ENCODE measurements at places on chromosomes 2 and 18.

- DNase-seq: no peak
Measured at GRCh38 chr2:26298638-26299393, 47.1 kb upstream of the SELENOI start.

- no peak for DNase-seq
Measured at GRCh38 chr18:471716-472115, 28.8 kb downstream of the COLEC12 start.

DNA sequence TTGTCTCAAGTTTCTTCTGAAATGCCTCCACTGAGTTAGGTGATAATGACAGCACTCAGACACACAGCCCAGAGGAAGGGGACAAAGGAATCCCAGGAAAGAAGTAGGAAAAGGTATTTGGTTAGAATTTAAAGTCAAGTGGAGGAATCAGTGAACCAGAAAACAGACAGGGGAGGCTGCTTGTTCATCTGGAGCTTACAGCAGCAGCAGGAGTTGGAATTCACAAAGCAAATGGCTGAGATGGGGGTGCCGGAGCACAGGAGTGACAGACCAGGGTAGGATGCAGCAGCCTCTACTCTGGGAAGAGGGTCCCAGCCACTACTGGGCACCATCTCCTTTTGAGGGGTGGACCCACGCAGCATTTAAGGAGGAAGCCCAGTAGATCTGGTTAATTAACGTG, 104.8 kb downstream of the ST6GAL2 start:
- DNase-seq: no peak

DNA sequence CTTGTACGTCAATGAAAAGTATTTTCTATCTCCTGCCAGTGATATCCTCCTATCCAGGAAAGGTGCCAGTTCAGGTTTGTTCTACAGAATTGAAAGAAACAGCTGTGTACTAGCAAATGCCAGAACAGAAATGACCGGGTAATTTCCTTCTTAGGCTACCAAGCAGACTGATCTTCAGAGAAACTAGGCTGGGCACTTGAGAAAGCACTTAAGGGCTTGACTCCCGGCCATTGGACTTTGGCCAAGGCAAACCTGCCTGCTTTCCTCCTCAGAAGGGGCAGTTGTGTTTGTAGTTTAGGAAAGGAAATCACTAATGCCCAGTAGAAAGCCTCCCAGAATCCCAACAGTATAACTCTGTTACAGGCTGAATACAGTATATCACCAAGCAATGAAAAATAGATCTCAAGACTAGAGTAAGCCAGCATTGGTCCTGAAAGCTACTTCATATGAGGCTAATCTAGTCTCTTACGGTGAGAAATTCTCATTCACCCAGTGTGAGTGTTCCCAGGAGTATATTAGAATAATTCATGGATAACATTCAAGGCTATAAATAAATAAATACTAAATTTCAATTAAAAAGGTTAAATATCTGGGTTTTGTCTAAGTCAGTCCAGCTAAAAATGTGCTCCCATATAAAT, 43.0 kb upstream of the COL5A2 start:
- DNase-seq: peak; percentile 0

- DNase-seq: no peak
Measured at GRCh38 chr2:53217250-53217649, 550.4 kb upstream of the CHAC2 start.

- DNase-seq: no peak
Measured at GRCh38 chr2:9791711-9792110, 51.6 kb upstream of the TAF1B start.

DNA sequence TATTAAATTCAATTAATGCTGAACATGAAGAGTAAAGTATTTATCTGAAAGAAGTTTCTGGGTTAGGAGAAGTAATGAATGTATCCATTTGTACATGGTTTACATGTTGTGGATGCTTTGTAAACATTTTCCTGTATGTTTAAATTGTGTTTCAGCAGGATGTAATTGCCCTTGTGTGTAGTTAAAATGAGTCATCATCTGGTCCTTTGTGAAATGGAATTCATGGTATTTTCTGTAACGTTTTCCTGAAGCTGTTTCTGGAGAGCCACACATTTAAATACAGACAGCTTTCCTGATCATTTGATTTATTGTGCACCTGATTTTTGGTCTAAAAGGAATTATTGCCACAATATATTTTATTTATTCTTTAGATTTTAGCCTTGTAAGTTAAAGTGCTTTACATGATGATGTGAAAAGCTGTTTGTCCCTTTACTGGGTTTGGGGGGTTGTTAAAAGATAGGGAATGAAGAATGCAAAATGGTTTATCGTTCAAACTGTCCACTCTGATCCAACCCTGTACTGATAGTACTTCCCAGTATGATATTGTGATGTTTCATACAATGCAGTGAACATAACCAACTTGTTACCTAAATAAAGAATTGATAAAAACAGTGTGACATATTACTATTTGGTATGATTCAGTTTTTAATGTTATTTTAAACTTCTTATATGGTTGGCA, 41.7 kb upstream of the SLC3A1 start:
- peak; percentile 13 for DNase-seq

DNA sequence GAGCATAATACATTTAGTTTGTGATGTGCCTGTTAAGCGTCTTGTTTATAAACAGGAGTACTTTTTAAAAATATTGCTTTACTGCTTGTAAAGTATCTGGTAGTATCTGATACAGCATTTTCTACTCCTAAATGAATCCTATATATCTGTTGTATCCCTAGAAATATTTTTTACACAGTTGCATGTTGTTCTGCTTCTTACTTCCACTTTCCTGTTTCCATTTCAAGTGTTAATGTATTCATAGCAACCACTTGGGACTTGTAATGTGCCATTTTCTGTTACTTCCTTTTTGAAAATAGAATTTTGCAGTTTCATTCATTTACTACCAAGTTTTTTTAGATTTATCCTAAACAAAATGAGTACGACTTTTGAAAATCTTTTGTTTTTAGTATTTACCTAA, 24.9 kb downstream of the CCNT2 start:
- DNase-seq: no peak

GRCh38 chr18:48017635-48018034, 87.2 kb upstream of the SMAD2 start:
- no peak for DNase-seq

- no peak for DNase-seq
Measured at GRCh38 chr18:57902721-57903120, 99.6 kb upstream of the ATP8B1 start.

DNA sequence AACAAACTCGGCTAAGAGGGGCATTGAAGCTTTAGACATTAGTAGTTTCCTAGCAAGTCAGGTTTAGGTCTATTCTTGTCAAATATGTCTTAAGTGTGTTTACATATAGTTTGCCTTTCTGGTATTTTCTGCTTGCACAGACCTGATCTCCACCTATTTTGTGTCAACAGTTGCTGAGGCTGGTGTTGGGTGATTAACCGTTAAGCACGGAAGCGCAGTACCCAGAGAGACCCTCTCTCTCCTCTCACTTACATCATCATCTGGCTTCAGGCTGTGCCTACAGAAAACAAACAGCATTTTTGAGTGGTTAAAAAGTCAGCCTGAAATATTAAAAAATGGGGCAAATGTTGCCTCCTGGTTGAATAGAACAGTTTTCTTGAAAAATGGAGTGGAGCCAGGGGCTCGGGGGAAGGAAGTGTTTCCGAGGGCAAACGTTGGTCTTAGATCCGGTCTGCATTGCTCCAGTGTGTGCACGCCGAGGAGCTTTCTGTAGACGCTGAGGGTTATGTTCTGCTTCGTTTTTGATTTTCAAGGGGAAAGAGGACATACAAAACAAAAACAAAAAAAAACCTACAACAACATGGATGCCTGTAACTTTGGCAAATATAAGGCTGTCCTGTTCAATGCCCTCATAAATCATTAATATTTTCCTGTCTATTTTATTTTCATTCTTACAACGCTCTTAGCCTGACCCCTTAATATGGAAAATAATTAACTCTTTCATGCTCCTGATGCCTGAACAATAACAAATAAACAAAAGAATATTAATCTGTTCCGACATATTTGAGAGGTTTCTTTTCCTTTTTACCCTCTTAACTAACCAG, 120.8 kb downstream of the MEIS1 start:
- DNase-seq: peak; percentile 63

Data from NCI-H1105 treated with DMSO at 0.1 percent for 48 hours (cell line).